Occipital lobe (tissue), 3 donors: ENCODE measurements at places on chromosomes 13 and 19. TPM values are rescaled to one million over a fixed set of nuclear protein-coding genes. Genes with fewer than 3 reads are reported as not detected.
A peak's percentile ranks its signal among the peaks of the same experiment; 100 is the strongest.

The ARHGAP45 gene
- total RNA-seq, result 1.7 TPM

DNA sequence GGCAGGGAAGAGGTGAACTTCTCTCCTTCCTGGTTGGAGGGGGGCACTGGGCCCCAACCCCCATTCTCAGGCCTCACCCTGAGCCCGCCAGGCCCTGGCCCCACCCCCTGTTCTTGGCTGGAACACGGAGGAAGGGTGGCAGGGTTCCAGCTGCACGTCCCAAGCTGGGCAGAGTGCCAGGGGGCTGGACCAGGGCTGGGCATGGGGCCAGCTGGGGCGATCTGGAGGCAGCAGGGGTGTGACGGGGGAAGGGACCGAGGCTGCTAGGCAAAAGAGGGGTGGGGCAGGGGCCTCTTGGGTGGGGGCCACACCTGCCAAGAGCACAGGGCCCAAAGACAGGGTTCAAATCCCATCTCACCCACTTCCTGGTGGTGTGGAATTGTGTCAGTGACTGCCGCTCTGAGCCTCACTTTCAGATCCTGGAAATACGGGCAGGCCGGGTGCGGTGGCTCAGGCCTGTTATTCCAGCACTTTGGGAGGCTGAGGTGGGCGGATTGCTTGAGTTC is 2.2 kb downstream of the HIF3A start:
- DNase-seq, result peak; percentile 81

DNA sequence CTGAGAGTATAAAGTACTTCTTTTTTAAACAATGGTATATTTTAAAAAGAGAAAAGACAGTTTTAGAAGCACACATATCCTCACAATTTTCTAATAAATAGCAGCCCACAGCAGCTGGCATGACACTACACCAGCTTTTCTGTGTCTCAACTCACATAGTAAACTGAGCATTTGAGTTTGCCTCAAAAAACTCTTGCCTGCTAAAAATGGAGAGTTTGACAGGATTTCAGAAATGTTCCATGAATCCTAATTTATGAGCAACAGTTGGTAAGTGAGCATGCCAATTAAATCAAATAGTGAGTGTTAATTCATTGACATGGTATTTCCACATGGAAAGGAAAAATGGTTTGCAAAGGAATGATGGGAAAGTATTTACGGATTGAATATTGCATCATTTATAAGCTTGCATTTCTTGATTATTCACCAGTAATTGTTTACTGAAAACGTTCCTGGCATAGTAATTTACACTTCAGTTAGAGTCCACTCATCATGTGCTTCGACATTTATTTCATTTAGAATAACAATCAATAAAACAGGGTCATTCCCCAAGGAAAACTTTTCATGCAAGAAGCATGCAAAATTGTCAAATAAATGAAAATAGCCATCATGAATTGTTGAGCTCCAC is 323.0 kb downstream of the EFNB2 start:
- DNase-seq, result no peak

The ZNF460 gene
- 155 TPM for total RNA-seq

GRCh38 chr13:78779608-78780007 is 120.7 kb upstream of the OBI1 start:
- DNase-seq, result no peak

The ZNF814 gene
- 32.8 TPM for total RNA-seq

DNA sequence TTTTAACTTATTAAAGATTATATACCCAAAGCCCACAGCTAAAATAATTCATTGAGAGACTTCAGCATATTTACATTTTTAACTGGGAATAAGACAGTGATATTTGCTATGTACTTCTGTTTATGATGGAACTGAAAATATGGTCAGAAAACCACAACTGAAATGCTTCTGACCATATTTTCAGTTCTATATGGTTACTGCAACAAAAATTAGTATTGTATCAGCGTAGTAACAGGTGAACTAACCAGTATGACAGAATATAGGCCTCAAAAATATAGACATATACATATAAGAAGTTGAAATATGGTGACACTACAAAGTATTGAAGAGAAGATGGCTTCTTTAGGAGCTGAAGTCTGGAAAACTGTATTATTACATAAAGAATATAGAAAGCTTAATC is 857.4 kb downstream of the OLFM4 start:
- DNase-seq, result no peak

- DNase-seq, result peak; percentile 5
These were observed 752 bp downstream of the ZMYM5 start for GRCh38 chr13:19862481-19863313.

The ZNF772 gene
- 73.9 TPM for total RNA-seq

The NFIX gene
- 124 TPM for total RNA-seq

GRCh38 chr13:49821216-49822009 is 28.9 kb upstream of the KPNA3 start:
- no peak for DNase-seq

The AMH gene
- not detected for total RNA-seq

GRCh38 chr13:48994706-48995105 is 19.0 kb downstream of the FNDC3A start:
- DNase-seq, result no peak
